ENCODE measurements at places on chromosomes 11 and 22.

- DNase-seq = no peak
These were observed 35.5 kb upstream of the LRRC55 start for GRCh38 chr11:57146301-57146700.

GRCh38 chr11:70377645-70378044 lies 20.7 kb upstream of the CTTN start:
- no peak for DNase-seq

GRCh38 chr22:50529897-50530579 lies at the start of gene TYMP:
Gene TYMP, minus strand, starts transcription at chr22:50530012. Its CDS starts 303 bp downstream, at chr22:50529709.
- no peak for DNase-seq

GRCh38 chr11:133810766-133811165 lies 34.5 kb downstream of the SPATA19 start:
- no peak for DNase-seq

DNA sequence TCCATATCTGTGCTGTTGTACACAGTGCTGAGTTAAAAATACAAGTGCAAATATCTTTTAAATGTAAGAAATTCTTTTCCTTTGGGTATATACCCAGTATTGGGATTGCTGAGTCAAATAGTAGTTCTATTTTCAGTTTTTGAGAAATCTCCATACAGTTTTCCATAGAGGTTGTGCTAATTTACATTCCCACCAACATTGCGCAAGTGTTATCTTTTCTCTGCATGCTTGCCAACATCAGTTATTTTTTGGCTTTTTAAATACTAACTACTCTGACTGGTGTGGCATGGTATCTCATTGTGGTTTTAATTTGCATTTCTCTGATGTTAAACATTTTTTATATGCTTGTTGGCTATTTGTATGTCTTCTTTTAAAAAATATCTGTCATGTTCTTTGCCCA lies 6.5 kb downstream of the OR52E8 start:
- no peak for DNase-seq

GRCh38 chr11:92822410-92822809 lies 147.0 kb upstream of the MTNR1B start:
- DNase-seq = no peak

DNA sequence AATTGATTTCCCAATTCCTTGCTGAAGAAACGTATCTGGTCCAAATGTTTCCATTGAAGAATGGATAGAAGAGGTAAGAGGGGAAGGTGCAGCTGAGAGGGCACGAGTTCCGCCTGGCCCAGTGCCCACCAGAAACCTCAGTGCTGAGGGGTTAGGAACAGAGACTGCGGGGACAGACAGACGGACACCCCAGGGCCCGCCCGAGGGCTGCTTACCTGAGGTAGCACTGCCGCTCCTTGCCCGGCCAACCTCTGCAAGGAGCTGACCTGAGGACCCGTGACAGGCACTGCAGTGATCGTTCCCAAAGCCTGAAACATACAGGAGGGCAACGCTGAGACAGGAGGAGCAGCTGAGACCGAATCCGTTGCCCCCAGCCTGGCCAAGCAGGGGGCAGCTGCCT lies 89.6 kb downstream of the PHF21B start:
- no peak for DNase-seq

DNA sequence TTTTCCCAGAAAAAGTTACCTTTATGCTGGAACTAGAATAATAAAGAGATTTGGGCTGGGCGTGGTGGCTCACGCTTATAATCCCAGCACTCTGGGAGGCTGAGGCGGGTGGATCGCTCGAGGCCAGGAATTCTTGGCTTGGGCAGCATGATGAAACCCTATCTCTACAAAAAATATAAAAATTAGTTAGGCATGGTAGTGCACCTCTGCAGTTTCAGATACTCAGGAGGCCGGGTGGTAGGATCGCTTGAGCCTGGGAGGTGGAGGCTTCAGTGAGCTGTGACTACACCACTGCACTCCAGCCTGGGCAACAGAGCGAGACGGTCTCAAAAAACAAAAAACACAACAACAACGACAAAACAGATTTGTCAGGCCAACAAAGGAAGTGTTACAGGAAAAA lies 119.3 kb upstream of the OR9Q1 start:
- DNase-seq = no peak

DNA sequence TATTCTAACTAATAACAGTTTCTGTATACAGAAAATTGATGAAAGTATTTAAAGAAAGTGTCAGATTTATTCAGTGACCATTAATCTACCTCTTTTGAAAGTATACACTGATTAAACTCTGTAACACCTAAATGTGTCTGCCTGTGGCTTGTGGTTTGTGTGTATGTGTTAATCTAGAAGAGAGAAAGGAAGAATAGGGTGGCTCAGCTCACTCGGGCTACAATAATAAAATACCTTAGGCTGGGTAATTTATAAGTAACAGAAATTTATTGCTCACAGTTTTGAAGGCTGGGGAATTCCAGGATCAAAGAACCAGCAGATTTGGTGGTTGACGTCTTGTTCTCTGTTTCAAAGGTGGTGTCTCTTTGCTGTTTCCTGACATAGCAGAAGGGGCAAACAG lies 13.6 kb upstream of the OR5AS1 start:
- DNase-seq = no peak

DNA sequence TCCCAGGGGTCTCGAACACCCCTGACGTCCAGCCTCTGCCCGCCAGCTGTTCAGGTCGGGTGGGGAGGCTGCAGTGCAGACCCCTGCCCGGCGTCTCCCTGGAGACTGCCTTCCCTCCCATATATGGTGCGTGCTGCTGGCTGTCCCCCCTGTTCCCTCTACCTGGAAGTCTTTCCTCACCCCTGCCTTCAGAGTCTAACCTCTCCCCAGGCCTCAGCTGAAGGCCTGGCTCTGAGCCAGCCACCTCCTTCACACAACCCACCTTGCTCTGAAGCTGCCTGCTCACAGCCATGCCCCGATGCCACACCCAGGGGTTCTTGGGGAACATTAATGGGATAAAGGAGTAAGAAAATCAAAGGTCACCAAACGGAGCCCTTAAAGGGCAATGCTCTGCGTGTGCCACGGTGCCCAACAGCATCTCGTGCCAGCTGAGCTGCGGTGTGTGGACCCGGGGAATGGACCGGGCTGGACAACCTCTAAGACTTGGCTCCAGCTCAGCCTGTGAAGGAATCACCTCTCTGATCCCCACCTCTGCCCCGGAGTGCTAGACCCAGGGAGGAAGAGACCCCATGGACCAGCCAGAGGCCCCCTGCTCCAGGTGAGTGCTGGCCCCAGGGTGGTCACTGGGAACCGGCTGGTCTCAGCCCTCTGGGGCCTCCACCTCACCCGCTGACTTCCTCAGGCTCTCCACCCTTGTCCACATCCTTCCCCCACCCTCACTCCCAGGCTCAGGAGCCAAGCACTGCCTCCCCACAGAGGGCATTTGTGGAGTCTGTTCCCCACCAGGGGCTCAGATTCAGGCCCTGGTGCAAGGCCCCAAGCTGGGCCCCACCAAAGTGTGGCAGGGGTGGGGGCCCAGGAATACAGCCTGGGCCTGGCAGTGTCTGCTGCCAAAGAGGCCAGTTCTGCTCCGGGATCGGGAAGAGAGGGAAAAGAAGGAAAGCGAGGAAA lies at the start of gene NLRP6:
NLRP6 (plus strand) TSS at position 407 of the 951 bp plus-strand sequence; CDS start at position 570, 163 bp downstream.
- no peak for DNase-seq

DNA sequence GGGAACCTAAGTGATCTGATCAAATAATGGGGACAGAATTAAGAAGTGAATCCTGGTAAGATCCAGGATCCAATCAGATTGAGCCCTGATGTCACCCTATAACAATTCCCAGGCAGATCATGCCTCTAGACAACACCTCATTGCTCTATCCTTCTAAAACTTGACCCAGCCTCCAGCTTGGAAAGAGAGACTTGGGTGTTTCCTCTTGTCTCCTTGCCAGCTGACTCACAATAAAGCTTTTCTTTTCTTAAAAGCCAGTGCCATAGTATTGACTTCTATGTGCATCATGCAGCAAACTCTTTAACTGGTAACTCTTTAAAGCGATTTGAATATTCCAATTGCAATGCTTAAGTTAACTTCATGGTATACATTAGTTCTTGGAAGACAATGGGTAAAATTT lies 109.6 kb upstream of the CHORDC1 start:
- DNase-seq = no peak

- DNase-seq = no peak
These were observed 15.9 kb downstream of the UBASH3B start for GRCh38 chr11:122671400-122671891.

DNA sequence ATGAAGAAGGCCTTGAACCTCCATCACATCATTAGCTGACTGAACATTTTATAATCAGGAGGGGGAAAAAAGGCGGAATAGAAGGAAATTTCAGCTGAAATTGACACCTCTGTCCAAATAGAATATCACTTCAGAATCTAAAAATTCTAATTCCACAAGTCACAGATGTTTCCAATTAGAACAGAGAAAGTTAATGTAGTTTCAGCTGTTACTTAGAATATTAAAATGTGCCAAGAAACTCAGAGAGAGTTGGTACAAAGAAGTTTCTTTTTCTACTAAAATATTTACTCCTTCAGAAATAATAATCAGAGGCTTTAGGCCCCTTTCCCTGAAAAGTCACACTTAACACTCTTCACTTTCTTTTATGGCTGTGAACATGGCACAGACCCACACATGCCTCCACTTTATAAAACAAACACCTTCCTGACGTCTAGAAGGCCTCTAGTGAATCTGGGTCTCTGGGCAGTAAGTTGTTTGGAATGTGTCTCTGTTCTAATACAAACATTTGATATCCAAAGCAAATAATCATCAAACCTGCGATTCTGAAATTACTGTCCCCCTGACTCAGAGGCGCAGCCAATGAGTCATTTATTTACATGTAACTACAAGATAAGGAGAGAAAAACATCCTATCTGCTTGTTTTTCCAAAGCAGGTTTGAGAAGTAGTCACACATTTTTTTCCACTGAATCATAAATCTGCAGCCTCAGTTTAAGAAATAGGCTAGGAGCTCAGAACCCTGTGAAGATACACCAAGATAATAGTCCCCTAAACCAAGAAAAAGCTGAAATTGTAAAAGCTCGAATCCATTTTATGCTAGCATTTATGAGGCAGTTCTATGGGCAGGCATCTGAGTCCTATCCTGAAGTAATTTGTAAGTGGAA lies 148.4 kb downstream of the ME3 start:
- DNase-seq = no peak

GRCh38 chr11:316031-316701 lies 2.3 kb downstream of the IFITM1 start:
- no peak for DNase-seq

DNA sequence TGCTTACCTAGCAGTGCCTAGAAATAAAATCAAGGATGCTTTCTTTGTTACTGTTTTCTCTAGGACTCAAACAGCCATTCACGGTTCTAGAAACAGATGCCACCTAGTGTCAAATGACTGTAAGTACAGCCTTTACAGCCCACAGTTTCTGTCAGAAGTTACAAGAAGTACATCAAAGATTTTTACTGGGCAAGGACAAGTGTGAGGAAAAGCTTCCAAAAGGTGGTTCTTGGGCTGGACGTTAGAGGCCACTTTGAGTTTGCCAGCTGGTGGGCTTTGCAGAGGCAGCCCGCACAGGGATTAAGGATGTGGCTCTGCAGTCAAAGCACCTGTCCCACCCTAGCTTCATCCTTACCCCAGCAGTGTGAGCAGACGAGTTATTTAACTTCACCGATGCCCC lies 6.9 kb downstream of the KMT5B start:
- DNase-seq = no peak

DNA sequence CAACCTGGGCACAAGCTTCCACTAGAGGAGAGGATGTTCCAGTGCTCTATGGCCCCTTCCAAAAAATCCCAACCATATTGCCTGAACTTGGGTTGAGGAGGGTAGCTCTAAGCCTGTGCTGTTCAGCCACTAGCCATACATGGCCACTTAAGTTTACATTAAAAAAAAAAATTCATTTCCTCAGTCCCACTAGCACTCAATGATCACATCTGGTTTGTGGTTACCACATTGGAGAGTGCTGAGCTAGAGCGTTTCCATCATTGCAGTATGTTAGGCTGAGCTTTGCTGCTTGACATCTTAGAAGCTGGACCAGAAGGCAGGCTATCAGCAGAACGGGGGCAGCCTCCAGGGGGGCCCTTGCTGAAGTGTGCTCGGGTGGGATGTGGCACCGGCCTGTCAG lies 43.5 kb upstream of the CYP2D6 start:
- DNase-seq = no peak

DNA sequence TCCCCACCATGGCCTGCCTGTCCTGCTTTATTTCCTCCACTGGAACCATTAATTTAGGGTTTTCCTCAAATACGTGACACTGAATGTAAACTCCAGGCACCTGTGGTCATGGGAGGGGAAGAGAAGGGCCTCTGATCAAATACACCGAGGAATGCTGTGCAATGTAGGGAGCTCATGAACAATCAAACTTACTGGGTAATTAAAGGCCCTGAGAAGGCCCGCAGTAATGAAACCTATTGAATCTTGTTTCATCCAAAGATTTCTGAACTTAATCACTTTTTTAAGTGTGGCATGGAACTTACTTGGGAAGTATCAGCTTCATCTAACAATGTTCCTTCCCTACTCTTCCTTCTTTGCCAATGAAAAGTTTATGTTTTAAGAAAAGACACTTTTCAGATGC lies 299.8 kb downstream of the MIAT start:
- no peak for DNase-seq

DNA sequence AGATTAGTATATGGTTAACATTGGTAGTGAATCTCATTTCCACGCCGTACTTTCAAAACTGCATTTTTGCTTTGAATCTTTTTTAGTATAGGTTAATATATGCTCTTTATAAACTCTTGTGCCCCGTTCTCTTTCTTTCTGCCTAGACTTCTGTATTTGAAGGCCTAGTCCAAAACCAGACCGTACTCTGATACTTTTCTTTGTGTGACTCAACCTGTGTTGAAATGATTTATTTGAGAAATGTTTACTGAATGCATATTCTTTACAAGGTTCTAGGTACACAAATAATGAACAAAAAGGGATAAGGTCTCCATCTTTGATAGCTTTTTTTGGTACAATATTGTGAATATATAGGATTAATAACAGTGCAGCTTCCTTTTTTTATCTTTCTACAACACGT lies 68.3 kb downstream of the HIPK3 start:
- no peak for DNase-seq

DNA sequence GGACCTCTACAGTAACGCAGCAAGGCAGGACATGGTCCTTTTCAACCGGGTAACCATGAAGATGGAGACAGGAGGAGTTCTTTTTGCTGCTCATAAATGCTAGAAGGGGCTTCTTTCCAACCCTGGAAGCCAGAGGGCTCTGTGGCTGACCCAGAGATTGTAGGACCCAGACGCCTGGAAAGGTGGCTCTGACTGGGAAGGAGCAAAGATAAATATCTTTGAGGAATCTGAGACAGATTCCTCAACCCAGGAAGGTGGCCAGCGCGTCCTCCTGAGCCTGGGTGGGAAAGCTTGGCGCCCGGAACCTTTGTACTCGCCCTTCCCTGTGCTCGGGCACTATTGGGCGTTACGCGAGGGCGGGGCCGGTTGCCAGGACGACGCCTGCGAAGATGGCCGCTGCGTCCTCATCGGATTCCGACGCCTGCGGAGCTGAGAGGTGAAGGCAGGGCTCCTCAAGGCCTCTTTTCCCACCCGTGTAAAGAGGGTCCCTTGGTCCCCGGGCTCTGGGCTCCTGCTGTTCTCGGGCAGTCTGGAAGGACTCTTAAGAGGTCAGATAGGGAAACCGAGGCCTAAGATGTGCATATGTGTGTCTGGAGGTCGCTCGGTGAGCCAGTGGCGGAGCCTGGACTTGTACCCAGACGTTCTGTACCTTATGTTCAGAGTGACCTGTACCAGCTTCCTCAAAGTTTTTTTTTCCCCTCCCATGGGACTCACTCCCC lies at the start of gene BBS1:
BBS1 (plus strand) TSS at position 365 of the 719 bp plus-strand sequence; CDS start at position 390, 25 bp downstream.
- DNase-seq = peak; percentile 81
